Activated B cell treated with CpG ODN at 0.5 μM for 24 hours (primary cell): ENCODE measurements at places on chromosomes 6 and 20. TPM values are rescaled to one million over a fixed set of nuclear protein-coding genes. Genes with fewer than 3 reads are reported as not detected.

GRCh38 chr20:16966276-16966880 is 218.2 kb downstream of the OTOR start:
- no peak for DNase-seq
- no peaks in the 10 kb centered on the region for H3K27me3 ChIP-seq
- no peaks in the 10 kb centered on the region for H3K4me1 ChIP-seq
- H3K4me3 ChIP-seq, result no peak overlapping the region

DNA sequence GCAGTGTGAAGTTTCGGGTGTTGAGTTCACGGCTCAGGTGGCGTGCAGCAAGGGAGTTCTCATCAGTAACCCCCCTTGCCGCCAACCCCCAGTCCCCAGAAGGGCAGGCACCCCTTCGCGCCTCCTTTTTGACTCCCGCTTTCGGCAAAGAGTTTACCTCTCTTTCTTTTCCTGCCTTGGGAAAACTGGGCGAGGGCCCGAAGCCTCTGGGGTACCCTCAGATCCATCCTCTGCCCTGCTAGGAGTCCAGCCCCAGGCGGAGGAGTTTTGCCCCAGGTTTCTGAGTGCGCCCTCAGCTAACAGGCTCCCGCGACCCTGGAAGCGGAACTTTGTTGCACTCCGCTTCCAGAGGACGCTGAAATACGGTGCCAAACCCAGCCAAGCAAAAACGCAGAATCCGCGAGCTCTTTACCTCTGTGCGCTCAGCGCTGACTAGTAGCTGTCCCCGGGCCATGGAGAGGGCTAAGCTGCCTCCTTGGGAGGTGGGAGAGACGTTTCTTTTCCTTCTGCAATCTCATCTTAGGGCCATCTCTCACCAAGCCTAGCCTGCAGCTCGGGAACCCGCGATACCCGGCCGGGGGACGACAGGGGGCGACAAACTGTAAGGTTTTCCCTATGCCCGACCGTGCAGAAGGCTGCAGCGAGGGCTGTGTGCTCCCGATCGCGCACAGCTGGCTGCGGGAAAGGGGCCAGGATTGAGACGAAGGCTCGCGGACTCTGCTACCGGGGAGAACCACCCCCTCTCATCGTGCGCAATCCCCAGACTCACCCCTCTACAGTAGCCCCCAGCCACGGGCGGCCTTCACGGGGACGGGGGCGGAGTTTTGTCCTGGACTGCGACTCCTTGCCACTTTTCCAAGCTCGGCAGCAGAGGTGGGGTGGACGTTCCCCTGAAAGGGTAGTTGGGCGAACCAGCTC is 2.7 kb upstream of the PAX1 start:
- H3K4me1 ChIP-seq, result no peaks in the 10 kb centered on the region
- no peaks in the 10 kb centered on the region for H3K36me3 ChIP-seq
- no peak for DNase-seq
- peaks cover 64% of the 10 kb centered on the region for H3K27me3 ChIP-seq
- no peak overlapping the region for H3K27ac ChIP-seq
- H3K4me3 ChIP-seq, result no peak overlapping the region

GRCh38 chr6:151027295-151027747 is 161.8 kb downstream of the MTHFD1L start:
- H3K27ac ChIP-seq, result no peak overlapping the region
- no peak for DNase-seq
- no peaks in the 10 kb centered on the region for H3K4me1 ChIP-seq
- no peaks in the 10 kb centered on the region for H3K27me3 ChIP-seq
- no peak overlapping the region for H3K4me3 ChIP-seq

Gene DACT2
- not detected in 2 replicates for total RNA-seq

Gene ATP9A
- 0.07 TPM in 2 replicates for total RNA-seq

- H3K36me3 ChIP-seq, result no peaks in the 10 kb centered on the region
- no peak overlapping the region for H3K27ac ChIP-seq
- no peaks in the 10 kb centered on the region for H3K27me3 ChIP-seq
- no peaks in the 10 kb centered on the region for H3K4me1 ChIP-seq
Observed at GRCh38 chr6:124319410-124319809, 515.7 kb downstream of the NKAIN2 start.

- H3K4me1 ChIP-seq, result no peaks in the 10 kb centered on the region
- DNase-seq, result no peak
- H3K27ac ChIP-seq, result no peak overlapping the region
- no peak overlapping the region for H3K4me3 ChIP-seq
- H3K27me3 ChIP-seq, result peaks cover 26% of the 10 kb centered on the region
Observed at GRCh38 chr20:58092871-58093270, 135.6 kb downstream of the ANKRD60 start.

Gene EPPIN
- total RNA-seq, result not detected in 2 replicates

Gene TMC2
- not detected in 2 replicates for total RNA-seq

DNA sequence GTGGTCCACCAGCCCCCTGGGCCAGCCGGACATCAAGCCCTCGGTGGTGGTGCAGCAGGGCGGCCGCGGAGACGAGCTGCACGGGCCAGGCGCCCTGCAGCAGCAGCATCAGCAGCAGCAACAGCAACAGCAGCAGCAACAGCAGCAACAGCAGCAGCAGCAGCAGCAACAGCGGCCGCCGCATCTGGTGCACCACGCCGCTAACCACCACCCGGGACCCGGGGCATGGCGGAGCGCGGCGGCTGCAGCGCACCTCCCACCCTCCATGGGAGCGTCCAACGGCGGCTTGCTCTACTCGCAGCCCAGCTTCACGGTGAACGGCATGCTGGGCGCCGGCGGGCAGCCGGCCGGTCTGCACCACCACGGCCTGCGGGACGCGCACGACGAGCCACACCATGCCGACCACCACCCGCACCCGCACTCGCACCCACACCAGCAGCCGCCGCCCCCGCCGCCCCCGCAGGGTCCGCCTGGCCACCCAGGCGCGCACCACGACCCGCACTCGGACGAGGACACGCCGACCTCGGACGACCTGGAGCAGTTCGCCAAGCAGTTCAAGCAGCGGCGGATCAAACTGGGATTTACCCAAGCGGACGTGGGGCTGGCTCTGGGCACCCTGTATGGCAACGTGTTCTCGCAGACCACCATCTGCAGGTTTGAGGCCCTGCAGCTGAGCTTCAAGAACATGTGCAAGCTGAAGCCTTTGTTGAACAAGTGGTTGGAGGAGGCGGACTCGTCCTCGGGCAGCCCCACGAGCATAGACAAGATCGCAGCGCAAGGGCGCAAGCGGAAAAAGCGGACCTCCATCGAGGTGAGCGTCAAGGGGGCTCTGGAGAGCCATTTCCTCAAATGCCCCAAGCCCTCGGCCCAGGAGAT is 1.0 kb downstream of the POU3F2 start:
- peak overlapping the region; percentile 16 for H3K4me3 ChIP-seq
- H3K27ac ChIP-seq, result no peak overlapping the region
- H3K4me1 ChIP-seq, result peaks cover 47% of the 10 kb centered on the region
- peaks cover 62% of the 10 kb centered on the region for H3K27me3 ChIP-seq

Gene TRIM31
- not detected in 2 replicates for total RNA-seq

Gene RNF39
- total RNA-seq, result not detected in 2 replicates

GRCh38 chr6:169082817-169083507 is 170.7 kb downstream of the THBS2 start:
- H3K27me3 ChIP-seq, result no peaks in the 10 kb centered on the region
- H3K27ac ChIP-seq, result no peak overlapping the region
- no peak for DNase-seq
- H3K4me3 ChIP-seq, result no peak overlapping the region

DNA sequence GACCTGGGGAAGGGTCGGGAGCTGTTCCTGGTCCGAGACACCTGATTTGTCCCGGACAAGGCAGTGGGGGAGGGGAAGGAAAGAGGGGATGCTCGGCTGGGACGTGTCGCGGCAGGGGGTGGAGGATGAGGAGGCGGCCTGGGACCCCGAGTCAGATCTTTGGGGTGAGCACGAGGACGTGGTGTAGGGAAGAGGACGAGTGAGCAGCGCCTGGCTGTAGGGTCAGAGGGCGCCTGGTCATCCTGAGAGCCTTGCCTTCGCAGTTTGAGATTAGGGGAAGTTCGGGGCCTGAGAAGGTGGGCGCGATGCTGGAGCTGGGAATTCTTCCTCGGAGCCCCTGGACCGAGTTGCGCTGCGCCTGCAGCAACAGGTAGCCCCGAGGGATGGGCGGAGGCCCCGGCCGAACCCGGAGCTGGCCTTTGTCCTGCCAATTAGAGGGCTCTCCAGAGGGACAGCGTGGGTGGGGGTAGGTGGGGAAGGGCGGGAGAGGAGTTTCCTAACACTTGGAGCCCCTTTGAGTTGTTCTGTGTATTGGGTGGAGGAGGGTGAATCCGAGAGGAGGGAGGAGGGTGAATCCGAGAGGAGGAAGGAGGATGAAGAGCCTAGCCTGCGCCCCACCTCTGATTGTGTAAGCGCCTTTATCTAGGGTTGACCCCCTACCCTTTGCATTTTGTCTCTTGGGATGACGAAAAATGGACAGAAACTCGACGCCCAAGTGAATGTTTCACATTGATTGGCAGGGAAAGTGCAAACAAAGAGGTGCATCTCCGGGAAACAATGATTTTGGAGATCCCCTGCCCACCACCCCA is 72.0 kb downstream of the SOX4 start:
- H3K27ac ChIP-seq, result no peak overlapping the region
- H3K4me1 ChIP-seq, result peaks cover 32% of the 10 kb centered on the region
- H3K4me3 ChIP-seq, result peak overlapping the region; percentile 52
- peaks cover 57% of the 10 kb centered on the region for H3K27me3 ChIP-seq

- no peak overlapping the region for H3K27ac ChIP-seq
- DNase-seq, result no peak
- H3K27me3 ChIP-seq, result no peaks in the 10 kb centered on the region
- no peak overlapping the region for H3K4me3 ChIP-seq
- peaks cover 6% of the 10 kb centered on the region for H3K36me3 ChIP-seq
Observed at GRCh38 chr6:158268361-158269147, 43.7 kb upstream of the TULP4 start.

DNA sequence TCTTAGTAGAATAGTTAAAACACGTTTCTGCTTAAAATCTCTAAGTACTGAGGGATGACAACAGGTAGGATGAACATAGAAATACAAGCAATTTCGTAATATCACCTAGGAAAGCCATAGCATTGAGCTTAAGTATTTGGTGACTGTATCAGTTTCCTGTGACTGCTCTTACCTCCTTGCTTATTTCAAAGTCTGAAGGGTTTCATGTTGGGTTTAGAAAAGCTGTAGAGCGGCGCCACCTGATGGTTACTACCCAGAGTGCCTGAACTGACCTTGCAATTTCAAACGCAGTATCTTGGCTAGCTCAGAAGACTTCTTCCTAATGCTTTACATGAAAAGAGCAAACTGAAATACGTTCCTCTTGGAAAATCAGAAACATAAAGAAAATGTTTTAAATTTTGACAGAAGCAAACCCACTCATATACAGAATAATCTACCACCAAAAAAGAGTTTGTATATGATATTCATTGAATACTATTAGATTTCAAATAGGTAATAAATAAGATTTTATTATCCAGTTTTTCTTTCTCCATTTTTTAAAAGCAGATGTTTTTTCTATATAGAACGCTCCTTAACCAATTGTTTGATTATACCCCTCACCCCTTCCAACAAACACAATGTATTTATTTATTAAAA is 82.3 kb upstream of the RIPOR2 start:
- H3K4me1 ChIP-seq, result peaks cover 56% of the 10 kb centered on the region
- no peak for DNase-seq
- H3K27ac ChIP-seq, result peak overlapping the region; percentile 70
- no peaks in the 10 kb centered on the region for H3K27me3 ChIP-seq

DNA sequence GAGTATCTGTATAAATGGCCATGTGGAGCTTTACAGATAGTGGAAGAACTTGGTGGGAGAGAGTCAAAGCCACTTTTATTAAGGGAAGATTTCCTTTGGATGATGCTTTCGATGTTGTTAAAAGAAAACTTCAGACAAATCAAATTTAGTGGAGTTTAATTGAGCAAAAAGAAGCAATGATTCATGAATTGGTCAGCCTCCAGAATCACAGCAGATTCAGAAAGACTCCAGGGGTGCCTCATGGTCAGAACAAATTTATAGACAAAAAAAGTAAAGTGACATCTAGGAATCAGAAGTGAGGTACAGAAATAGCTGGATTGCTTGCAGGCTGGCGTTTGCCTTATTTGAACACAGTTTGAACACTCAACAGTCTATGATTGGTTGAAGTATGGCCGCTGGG is 5.3 kb upstream of the CGA start:
- H3K27me3 ChIP-seq, result peaks cover 2% of the 10 kb centered on the region
- no peak overlapping the region for H3K4me3 ChIP-seq
- H3K4me1 ChIP-seq, result peaks cover 18% of the 10 kb centered on the region
- H3K27ac ChIP-seq, result no peak overlapping the region
- DNase-seq, result no peak
- H3K36me3 ChIP-seq, result no peaks in the 10 kb centered on the region

GRCh38 chr6:123263981-123264380 is 267.9 kb downstream of the CLVS2 start:
- H3K4me3 ChIP-seq, result no peak overlapping the region
- no peaks in the 10 kb centered on the region for H3K36me3 ChIP-seq
- H3K27ac ChIP-seq, result no peak overlapping the region
- DNase-seq, result no peak

DNA sequence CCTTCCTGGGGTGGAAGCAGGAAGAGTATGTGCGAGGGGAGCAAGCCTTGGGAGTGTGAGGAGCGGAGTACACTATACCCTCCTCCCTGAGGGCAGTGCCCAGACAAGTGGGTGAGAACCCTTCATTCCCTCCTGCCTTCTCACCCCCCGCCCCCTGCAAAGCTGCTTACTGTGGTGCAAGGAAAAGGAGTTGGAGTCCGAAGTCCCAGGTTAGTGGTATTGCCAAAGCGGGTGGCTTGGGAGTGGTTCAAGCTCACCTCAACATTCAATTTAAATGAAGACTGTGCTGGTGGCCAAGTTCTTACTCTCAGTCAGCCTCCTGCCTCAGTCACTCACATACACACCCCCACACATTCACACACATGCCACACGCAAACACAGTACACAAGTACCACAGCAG is 74.7 kb upstream of the PRDM1 start:
- H3K27ac ChIP-seq, result no peak overlapping the region
- H3K27me3 ChIP-seq, result peaks cover 9% of the 10 kb centered on the region
- no peak for DNase-seq
- H3K36me3 ChIP-seq, result no peaks in the 10 kb centered on the region
- no peaks in the 10 kb centered on the region for H3K4me1 ChIP-seq

DNA sequence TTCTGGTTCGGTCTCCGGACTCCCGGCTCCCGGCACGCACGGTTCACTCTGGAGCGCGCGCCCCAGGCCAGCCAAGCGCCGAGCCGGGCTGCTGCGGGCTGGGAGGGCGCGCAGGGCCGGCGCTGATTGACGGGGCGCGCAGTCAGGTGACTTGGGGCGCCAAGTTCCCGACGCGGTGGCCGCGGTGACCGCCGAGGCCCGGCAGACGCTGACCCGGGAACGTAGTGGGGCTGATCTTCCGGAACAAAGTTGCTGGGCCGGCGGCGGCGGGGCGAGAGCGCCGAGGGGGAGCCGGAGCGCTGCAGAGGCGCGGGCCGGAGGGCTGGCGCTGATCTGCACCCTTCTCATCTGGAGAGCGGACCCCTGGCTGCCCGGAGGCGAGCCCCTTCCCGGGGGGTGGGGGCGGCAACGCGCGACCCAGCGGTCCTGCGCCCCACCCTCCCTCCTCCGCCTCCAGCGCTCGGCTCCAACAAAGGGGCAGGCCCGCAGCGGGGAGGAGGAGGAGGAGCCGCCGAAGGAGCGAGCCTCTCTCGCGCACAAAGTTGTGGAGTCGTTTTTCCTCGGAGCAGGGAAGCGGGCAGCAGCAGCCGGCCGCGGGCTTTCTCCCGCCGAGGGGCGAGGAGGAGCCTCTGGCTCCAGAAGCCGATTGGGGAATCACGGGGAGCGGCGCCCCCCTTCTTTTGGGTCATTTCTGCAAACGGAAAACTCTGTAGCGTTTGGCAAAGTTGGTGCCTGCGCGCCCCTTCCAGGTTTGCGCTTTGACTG is at the start of gene UTRN:
UTRN (plus strand) TSS at position 553 of the 765 bp plus-strand sequence. CDS start 6,494 bp downstream, outside the sequence.
- DNase-seq, result peak; percentile 44
- peaks cover 6% of the 10 kb centered on the region for H3K27me3 ChIP-seq
- H3K4me3 ChIP-seq, result peak within 1 kb of the TSS; percentile 94
- H3K4me1 ChIP-seq, result peaks cover 19% of the 10 kb centered on the region
- no peak within 1 kb of the TSS for H3K27ac ChIP-seq
